ENCODE measurements at places on chromosomes 12 and 14. TPM values are rescaled to one million over a fixed set of nuclear protein-coding genes. Genes with fewer than 3 reads are reported as not detected.

PRPH gene
- total RNA-seq: 0.33 TPM

SMOC1 gene
- 0.25 TPM for total RNA-seq

RAD51AP1 gene
- total RNA-seq: 2.9 TPM

CFAP251 gene
- total RNA-seq: 8.8 TPM

KRT79 gene
- not detected for total RNA-seq

SOX5 gene
- total RNA-seq: 12.8 TPM

Data from fibroblast of the aortic adventitia (primary cell).